ENCODE measurements at places on chromosomes 12 and 14. TPM values are rescaled to one million over a fixed set of nuclear protein-coding genes. Genes with fewer than 3 reads are reported as not detected.

GRCh38 chr12:110677206-110677911, 11.6 kb downstream of the HVCN1 start:
- no peak for DNase-seq

Gene SLC10A1
- total RNA-seq = not detected

Gene CTSG
- 9.7 TPM for total RNA-seq

DNA sequence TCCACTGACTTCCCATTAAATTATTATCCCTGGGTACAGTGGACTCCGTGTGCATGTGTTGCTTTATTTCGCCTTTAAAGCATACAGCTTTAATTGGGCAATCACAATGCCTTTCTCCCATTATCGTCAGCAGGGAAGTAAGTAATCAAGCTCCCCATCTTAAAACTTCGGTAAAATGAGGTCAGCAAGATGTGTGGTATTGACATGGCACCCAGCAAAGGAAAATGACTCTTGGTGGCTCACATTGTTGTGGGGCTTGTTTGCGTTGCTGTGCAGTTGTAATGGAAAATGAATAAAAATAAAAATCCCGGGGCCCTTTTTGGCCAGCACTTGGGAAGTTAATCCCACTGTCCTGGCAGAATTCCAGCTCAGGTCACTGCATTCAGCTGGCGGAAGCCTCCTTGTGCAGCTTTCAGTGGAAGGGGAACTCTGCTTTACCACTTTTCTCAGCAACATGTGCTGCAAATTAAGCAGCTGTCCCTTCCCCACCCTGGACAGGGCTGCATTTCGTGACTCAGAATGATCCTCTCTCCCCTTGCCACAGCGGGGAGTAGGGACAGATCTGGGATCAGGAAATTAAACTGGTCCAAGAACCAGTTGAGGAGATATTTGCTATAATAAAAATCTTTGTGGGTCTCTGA, 13.9 kb upstream of the ATP2A2 start:
- no peak for DNase-seq

- no peak for DNase-seq
These were observed 235.5 kb downstream of the AKAP6 start for GRCh38 chr14:32564596-32564995.

- DNase-seq = no peak
These were observed 80.8 kb downstream of the ANO2 start for GRCh38 chr12:5864301-5864700.

DNA sequence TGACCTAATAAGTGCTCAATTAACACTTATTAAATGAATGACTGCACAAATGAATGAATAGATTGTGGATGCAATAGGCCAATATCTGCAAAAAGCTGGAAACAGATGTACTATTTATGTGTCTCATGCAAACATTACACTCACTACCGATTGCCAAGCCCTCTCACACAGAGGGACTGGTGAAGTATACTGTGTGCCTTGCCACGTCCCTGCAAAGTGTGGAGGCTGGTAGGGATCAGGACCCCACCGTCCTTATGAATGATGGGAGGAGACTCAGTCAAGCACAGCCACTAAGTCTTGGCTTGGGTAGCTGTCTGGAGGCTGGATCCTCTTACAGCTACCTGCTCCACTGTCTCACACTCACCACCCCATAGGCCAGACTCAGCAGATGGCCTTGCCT, 3.9 kb upstream of the TUNAR start:
- no peak for DNase-seq

Gene ESRRB
- total RNA-seq = not detected

GRCh38 chr14:86802726-86803125, 1190.3 kb downstream of the GALC start:
- DNase-seq = no peak

GRCh38 chr12:8156845-8157244, at the start of gene ZNF705A:
TSS of gene ZNF705A (plus strand) at chr12:8157015. CDS start at chr12:8172626, 15,611 bp downstream.
- no peak for DNase-seq

DNA sequence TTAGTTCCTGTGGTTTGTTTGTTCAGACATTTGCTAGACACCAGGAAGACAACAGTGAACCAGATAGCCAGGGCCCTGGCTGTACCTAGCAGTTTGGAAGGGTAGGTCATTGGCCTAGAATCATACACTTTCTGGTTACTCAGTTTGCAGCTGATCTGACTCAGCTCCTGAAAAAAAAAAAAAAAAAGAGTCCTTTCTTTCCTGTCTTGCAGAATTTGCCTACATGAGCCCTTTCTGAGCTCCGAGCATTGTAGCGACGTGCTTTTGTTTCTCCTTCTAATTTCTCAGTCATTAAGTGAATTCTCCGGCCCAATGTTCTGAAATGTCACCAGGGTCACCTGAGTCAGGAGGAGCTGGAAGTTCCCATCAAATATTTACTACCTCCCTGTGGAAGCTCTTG, 2.4 kb downstream of the CABP1 start:
- no peak for DNase-seq

Gene TSPAN19
- not detected for total RNA-seq

Gene TGM1
- total RNA-seq = 12.3 TPM

DNA sequence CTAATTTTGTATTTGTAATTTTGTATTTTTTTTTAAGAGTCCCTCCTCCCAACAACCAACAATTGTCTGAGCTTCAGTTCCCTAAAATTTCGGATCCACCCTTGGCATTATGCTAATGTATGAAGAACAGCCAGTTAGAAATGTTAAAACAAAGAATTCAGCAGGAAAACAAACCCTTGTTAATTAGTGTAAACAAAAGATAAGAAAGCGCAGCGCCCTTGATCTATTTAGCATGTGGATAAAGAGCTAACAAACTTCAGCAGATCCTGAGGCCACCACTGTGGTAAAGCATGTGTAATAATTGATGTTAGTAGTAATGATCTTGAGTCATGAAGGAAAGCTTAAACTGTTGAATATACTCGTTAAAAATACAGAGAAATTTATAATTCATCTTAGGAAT, 199.8 kb downstream of the TMX1 start:
- no peak for DNase-seq

GRCh38 chr12:71445071-71445470, 5.5 kb downstream of the LGR5 start:
- no peak for DNase-seq

DNA sequence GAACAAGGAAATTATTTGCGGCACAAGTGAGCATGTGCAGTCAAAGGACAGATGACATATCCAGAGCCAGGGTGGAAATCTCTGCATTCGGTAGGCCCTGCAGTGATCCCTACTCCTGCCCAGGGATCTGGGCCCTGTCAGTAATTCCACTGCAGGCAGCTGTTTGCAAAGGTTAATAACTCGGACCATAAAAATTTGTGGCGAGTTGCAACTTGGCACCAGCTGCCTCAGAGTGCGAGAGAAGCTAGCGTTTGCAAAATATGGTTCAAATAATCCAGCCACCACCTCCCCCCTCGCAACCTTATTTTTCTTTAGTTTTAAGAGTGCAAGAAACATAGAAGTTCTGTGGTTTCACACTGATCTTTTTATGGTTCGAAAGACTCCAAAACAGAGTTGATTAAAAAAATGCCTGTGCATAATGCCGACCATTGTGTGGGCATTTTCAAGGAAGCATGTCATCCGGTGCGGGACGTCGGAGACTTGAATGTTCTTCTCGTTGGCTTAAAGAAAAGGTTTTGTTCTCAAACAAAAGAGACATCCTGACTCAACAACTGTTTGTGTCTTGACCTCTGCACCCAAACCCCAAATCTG, 224.5 kb downstream of the BCL11B start:
- no peak for DNase-seq

Gene C12orf50
- total RNA-seq = not detected

GRCh38 chr14:35224615-35225014, 67.6 kb upstream of the PSMA6 start:
- no peak for DNase-seq

GRCh38 chr12:121712461-121713256, at the start of gene TMEM120B:
TSS of gene TMEM120B (plus strand) at chr12:121712752. CDS start at chr12:121712896, 144 bp downstream.
- DNase-seq = peak; percentile 92

DNA sequence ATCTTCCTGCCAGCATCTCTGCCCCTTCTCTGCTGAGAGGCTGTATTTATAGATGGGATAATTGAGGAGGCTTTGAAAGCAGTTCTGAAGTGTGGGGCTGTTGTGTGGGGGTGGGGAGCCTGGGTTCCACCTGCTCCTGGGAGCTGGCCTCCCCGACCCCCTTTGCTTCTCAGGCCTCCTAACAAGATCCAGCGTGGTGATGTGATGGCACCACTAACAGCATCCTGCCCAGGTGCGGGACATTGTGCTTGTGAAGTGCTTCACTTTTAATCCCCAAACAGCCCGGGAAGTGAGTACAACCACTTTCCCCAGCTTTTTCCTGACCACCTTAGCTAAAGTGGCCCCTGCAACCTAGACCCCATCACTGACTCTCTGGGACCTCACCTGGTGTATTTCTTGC, 95.1 kb upstream of the NRXN3 start:
- no peak for DNase-seq
